ENCODE measurements at places on chromosomes 11 and 22.

DNA sequence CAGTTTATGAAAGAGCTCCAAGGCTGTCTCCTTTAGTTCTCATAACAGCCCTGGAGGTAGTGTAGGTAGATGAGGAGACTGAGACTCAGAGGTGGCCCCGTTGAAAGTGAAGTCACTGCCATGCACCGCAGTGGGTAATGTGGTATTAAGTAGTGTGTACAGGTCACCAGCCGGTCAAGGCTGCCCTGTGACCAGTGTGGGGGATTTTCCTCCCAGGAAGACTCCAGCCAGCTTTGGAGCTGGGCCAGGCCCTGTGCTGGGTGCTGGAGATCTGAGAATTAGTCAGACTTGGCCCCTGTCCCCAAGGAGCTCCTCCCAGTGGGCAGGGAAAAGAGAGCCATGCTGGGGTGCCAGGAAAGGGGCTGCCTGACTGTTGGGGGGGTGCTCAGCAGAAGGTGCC is 5.3 kb downstream of the OMP start:
- no peak for DNase-seq

GRCh38 chr11:101306721-101307120 is 177.1 kb upstream of the PGR start:
- DNase-seq: no peak

GRCh38 chr11:70095541-70096252 is 17.6 kb downstream of the ANO1 start:
- no peak for DNase-seq

DNA sequence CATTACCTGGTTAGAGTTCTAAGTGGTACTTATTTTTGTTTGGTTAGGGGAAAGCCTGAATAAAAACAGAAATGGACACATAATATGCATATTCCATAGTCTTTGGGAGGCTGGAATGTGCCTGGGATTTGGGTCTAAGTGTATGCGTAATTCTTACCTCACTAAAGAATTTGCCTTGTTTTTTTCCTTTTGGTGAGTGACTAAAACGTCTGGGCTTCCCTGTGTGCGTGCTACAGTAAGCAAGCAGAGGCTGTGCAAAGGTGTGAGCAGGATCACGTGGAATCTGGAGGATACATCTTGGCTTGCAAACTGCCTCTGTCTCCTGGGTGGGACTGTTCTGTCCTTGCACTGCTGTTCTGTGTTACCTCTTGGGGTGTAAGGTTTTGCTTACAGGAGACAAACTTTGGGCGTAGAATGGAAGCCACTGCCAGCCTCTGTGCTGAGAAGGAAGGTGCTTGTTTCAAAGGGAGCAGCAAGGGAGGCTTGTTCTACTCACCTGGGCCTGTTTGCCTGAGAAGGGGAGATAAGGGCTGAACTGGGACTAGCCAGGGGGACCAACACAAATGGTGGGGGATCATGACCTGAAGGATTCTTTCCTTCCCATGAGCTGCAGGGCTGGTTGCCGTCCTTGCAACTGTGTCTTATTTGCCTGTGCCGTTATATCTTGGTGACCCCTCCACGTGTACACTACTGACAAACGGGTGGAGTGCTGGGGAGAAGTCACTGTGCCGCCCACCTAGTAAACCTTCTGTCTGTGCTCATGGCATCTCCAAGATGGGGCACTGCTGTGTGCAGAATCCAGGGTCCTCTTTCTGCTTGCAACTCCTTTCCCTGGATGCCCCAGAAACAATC is 4.5 kb downstream of the NEAT1 start:
- DNase-seq: no peak

DNA sequence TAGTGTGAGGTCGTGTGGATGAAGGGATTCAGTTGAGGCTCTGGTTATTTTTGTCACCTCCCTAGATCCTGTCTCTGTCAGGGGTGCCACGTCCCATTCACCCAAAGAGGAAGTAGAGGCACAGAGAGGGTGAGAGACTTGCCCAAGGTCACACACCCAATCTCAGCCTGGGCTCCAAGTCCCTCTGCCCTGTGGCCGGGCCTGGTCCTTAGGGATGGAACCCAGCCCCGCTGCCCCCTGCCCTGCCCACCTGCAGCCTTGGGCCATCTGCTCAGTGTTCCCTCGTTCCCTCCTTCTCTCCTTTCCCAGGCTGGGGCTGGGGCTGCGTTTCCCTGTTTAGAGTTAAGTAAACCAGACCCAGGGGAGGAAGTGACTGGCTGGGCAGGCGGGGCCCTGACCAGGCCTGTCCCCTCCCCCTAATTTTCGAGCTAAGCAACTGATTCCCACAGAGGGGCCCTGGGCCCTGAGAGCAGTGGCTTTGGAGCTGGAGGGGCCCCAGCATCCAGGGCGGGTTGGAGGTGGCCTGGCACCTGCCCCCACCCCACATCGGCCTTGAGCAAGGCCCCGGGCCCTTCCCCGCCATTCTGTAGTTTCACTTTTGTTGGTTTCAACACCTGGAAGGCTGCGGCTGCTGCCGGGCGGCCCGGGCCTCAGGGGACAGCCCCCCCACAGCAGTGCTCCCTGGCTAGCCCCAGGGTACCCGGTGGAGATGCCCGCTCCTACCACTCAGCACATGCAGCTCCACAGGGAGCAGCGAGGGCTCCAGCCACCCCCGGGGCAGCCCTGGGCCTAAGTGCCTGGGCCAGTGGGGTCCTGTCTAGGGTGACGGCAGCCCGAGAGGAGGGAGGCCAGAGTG is 1.5 kb downstream of the TCIRG1 start:
- no peak for DNase-seq

DNA sequence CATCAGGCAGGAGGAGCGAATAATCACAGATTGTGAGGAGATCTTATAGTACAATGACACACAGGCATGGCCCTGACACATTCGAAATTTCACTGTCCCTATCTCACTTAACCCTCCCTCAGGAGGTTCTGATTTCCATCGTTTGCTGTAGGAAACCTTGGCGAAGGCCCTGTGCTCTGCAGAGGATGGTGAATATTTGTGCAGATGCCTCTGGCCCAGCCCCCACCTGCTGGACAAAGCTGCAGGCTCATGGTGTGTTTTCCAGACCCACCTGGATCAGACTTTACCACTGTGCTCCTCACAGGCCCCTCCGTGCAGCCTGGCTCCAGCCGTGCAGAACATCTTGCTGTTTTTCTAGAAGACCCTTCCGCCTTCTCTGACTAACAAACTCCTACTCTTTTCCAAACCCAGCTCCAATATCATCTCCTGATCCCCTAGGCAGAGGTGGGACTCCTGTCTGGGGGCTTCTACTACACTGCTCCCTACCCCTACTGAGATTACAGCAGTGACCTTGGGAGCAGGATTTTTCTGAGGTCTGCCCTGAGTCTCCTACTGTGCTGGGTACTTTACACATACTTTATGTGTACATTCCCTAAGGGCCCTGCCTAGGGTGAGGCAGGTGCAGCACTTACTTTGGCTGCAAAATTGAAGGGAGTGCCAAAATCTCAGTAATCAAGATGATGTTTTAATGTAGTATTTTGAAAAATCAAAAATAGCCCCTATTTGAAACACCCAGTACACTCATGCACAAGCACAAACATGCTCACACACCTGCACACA is 412.7 kb downstream of the SOX6 start:
- no peak for DNase-seq

DNA sequence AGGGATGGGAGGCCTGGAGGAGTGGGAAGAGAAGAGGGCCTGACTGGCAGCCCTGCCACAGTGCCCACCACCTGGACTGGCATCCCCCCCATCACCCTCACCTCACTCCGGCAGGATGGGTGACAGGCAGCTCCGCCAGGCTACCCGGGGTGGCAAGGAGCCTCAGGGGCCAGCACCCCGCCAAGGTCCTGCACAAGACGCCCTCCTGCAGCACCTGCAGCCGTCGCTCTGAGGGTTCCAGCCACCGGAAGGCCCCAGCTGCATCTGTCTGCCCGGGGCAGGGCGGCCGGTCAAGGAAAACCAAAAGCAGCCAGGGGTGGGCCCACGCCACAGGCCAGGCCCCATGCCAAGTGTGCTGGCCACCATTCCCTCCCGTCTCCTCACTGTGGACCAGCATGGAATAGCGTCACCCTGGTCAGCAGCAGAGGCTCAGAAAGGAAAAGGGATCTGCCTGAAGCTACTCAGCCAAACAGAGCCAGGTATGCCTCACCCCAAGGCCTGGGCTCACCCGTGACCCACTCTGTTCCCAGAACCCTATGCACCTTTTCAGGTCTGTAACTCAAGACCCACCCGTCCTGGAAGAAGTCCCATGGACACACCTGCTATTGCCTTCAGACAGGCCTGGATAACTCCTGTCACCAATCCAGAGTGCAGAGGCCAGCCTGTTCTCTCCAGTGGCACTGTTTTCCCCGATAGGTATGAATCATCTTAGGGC is 7.0 kb downstream of the RHBDD3 start:
- no peak for DNase-seq

GRCh38 chr11:122346006-122346405 is 230.0 kb upstream of the BLID start:
- no peak for DNase-seq

DNA sequence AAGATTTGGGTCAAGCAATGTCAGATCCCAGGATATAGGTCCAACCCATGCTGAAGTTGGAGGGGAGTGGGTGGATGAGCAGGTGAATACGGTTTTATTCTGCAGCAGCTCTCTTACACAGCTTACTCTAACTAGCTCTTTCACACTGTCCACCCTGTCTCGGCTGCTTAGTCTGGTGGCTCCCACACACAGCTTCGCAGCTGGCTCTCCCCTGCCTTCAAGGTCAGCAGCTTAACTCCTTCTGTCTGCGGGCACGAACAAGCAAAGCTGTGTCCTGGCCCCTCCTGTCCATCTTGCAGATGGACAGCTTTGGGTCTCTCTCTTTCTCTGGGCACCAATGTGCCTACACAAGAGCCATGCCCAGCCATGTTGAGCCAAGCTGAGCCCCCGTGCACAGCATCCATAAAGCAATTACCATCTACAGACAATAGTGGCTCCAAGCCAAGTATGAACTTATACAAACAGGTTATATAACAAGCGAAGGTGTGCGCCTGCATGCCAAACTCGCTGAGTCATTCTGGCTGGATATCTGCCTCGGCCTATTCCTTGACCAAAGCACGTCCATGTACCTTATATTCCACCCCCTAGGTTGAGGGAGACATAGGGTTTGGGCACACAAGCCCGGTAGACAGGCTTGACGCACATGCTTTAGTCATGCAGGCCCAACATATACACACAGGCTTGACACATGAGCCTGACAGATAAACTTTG is 1307.8 kb upstream of the RAG2 start:
- no peak for DNase-seq

DNA sequence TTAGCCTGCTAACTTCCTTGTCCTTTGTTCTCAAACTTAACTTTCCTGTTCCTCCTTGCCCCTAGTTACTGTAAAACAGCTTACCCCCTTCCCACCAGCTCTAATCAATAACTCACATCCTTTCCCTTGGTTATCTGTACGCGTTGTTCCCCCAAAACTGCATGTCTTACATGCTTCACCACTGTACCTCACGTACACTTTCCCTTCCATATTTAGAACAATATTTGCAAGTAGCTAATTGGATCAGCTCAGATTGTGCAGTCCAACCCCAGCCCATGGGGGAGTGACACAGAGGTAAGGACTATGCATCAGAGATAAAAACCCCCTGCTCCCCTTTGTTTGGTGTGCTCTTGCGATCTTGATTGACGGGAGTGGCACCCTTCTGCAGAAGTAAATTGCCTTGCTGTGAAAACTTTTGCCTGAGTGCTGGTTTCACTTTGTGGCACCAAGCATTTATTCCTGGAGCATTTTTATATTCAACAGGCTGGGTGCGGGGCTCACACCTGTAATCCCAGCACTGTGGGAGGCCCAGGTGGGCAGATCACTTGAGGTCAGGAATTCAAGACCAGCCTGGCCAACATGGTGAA is 30.9 kb downstream of the MIF start:
- DNase-seq: no peak

- DNase-seq: no peak
Measured at GRCh38 chr11:69440876-69441275, 40.6 kb upstream of the LINC01488 start.

DNA sequence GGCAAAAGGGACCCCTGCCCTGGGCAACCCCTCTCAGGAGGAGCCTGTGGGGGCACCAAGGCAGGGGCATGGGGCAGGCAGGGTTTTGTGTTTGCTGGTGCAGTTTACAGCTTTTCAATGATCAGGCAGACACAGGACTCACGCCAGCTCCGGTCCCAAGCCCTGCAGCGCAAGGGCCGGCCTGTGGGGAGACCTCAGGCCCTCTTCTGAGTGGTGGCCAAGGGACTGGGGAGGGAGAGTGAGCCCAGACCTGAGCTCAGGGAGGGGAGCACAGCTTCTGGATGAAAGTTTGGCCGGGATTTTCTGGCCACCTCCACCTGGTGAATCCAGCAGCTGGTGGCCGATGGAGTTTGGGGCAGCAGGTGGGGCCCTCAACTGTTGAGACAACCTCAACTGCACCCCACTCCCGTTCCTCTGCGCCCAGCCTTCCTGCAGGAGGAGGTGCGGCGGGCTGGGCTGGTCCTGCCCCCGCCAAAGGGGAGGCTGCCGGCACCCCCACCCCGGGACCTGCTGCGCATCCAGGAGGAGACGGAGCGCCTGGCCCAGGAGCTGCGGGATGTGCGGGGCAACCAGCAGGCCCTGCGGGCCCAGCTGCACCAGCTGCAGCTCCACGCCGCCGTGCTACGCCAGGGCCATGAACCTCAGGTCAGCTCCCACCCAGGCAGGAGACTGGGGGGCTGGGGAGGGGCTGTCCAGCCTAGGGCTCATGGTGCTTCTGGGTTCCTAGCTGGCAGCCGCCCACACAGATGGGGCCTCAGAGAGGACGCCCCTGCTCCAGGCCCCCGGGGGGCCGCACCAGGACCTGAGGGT is 3.6 kb downstream of the TCIRG1 start:
- no peak for DNase-seq

DNA sequence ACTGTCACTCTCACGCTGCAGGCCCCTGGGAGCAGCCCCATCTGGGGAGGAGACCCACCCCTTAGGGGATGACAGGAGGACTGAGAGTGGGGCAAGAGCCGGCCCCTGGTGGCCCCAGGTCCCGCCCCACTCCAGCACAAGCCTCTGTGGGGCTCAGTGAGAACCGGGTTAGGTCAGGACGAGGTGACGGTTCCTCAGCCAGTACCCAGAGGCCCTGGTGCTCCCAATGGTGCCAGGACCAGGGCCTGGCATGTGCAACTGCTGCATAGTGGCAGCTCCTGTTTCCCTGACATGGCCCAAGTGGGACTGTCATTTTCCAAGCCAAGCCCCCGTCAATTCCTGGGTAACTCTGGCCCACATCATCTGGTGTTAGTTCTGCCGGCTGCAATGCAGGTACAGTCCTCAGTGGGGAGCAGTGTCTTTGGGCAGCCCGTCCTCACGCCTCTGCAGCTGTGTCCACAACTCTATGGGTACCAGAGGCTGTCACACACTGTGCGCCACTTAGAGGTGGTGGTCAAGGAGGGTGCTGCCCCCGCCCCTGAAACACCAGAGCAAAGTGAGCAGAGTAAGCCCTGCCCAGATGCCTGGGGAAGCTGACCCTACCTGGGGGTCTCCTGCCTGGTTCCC is 15.9 kb downstream of the CHID1 start:
- DNase-seq: no peak

DNA sequence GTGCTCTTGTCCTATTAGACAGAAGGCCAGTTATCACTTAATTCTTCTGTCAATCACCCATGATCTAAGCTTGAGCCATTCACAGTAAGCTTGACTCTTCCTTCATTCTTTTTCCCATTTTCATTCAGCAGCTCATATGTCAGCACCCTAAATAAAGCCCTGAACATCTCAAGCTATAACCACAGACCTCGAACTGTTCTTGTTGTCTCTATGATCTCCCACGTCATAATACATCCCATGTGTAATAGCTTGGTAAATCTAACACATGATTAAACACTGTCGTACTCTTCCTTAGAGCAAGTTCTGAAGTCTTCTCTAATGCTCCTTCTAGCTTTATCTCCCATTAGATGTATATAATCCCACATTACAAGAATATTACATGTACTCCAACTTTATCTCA is 14.4 kb downstream of the MUC15 start:
- DNase-seq: no peak
